ENCODE measurements at places on chromosomes 7 and 10.

DNA sequence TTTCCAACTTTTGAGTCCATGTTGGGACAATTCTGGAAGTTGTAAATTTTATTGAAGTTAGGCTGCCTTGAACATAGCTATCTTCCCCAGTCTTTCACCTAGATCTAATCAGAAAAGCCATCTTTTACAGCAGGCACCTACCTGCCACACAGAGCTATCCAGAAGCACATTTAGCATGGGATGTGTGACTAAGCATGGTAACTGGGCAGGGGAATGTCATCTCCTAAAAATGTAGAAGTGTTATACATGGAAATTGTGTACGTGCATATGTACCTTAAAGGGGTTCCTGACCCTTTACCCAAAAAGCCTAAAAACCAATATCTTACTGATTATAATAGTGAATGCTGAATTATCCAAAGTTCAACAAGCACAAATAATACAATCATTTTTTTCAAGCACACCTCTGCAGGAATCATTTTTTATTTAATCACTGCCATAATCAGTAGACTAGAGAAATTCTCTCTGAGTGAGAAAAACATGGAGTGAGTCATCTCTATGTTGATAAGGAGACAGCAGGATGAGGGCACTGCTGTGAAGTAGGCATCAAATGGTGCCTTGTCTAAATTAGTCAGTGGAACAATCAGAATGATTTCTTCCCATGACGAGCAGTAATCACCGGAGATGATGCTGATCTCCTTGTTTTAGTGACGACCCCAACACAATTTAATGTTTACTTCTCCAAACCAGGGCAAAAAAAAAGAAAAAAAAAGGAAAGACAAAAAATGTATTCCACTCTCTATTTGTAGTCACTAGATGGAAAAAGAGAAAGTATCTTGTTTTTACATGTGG, 75.9 kb downstream of the SORBS1 start:
- no peak for DNase-seq

DNA sequence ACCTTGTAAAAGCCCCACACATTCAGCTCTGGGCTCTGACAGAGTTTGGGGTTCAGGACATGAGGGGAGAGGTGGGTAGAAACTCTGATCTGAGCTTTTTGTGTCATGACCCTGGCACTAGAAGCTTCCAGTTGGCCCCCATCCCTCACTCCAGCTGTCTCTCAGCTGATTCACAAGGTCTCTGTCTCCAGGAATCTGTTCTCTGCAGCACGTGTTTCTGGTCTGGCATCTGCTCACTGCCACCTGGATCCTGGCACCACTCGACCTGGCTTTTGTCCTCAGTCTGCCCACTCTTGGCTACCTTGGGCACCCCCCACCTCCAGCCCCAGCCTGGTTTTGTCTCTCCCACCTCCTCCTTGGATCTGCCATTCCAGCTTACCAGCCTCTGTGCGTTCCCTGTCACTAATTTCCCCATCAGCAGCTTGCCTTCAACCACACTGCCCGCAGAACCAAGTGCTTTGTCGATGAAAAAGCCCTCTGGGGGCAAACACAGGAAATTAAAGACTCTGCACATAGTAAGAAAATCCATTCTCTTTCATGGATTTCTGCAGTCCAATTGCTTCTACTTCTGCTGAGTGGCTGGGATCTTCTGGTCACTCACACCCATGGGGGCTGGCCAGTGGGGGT, 18.3 kb upstream of the ADCYAP1R1 start:
- DNase-seq, result no peak

DNA sequence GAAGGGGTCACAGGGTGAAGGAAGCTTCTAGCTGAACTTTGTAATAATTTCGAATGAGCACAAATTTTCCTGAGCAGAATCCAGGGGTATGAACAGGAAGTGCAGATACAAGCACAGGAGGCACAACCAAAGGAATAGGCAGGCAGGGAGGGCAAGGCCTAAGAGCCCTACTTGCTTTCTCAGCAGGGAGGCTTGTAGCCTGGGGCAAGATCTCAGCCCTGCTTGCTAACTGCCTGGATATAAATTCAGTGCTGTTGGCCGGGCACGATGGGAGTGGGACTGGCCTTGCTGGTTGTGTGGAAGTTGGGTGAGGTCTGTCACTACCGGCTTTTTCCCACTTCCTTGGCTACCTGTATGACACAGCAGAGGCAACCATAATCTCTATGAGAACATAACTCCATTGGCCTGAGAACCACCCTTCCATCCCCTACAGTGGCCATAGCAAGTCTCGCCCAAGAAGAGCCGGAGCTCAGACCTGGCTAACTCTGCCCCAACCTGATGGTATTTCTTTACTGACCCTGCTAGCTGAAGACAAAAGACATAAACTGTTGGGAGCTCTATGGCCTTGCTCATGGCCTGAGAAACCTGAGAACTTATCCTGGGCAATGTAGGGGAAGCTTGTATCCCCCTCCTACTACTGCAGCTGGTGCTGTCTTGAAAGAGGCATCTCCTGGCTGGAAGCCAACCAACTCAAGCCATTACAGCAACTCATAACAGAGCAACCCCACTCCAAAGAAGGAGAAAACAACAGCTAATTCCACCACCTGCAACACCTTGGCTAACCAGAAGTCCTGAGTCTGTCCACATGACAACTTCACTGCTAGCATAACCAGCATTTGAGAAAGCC, 27.6 kb downstream of the CLDN12 start:
- no peak for DNase-seq

- DNase-seq, result no peak
Observed at GRCh38 chr10:88347022-88347421, 236.1 kb downstream of the RNLS start.

- DNase-seq, result no peak
Observed at GRCh38 chr10:99523251-99523773, 9.4 kb upstream of the NKX2-3 start.

- DNase-seq, result no peak
Observed at GRCh38 chr10:132599732-132600131, 62.1 kb downstream of the INPP5A start.

Data from BJ (cell line).